ENCODE measurements at places on chromosomes 4 and X.

DNA sequence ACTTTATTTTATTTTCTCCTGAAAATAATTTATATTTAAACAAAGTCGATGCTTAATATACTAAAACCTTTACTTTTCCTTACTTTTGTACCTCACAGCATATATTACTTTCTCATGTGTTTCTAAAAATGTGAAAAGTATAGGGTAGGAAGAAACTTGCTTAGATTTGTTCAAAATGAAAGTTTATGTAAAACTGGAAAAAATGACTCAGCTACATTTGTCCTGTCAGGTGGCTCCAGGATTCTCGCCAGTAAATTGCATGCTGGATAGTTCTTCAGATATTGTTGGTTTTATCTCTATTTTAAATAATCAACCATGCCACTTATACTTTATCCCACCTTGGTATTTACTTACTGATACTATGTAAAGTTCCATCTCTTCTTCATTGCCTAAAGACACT is 159.2 kb upstream of the NDST4 start:
- no peak for DNase-seq

DNA sequence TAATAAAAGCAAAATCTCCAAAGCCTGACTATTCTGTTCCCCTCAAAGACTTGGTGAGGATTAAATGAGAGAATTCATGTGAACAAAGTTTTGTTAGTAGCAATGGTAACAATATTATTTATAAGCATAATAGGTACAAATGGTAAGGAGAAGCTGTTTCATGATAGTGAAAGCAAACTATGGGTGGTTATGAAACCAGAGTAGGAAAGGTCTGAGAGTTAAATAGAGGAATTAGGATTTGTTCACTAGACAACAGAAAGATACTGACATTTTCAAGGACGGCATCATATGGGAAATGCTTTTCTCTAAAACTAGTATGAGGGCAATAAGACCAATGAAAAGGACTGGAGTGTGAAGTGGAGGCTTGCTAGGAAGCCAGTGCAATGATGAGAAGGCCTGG is 128.6 kb upstream of the FTHL17 start:
- DNase-seq: no peak

DNA sequence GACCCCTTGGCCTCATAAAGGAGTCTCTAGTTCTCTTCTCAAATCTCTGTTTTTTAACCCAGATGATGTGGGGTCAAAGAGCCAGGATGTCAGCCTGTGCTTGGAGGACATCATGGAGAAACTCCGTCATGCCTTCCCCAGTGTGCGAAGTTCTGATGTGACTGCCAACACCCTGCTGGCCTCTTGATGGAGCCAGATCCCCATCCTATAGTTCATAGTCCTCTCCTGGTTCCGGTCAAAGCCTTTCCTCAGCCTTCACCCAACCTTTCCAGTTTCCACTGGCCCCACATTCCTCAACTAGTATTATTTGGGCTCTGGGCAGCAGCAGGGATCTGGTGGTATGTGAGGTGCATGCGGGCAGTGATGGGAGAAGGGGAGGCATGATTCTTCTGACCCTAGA is 30.7 kb downstream of the TAF7L start:
- DNase-seq: no peak

DNA sequence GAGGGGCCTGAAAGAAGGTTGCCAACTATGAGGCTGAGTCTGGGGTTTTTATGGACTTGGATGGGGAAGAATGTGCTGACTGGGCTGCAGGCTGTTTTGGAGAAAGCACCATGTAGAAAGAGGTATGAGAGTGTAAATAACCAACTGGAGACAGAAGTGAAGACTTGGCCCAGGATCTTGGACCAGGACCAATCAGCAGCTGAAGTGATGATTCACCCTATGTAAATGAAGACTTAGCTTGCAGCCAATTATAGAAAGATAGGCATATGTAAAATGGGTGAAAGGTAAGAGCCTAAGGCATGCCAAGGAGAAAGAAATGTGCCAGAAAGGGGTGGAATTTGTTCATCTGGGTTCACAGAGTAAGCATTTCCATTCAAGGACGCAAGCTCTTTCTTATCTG is 856.7 kb upstream of the PRKX start:
- no peak for DNase-seq

DNA sequence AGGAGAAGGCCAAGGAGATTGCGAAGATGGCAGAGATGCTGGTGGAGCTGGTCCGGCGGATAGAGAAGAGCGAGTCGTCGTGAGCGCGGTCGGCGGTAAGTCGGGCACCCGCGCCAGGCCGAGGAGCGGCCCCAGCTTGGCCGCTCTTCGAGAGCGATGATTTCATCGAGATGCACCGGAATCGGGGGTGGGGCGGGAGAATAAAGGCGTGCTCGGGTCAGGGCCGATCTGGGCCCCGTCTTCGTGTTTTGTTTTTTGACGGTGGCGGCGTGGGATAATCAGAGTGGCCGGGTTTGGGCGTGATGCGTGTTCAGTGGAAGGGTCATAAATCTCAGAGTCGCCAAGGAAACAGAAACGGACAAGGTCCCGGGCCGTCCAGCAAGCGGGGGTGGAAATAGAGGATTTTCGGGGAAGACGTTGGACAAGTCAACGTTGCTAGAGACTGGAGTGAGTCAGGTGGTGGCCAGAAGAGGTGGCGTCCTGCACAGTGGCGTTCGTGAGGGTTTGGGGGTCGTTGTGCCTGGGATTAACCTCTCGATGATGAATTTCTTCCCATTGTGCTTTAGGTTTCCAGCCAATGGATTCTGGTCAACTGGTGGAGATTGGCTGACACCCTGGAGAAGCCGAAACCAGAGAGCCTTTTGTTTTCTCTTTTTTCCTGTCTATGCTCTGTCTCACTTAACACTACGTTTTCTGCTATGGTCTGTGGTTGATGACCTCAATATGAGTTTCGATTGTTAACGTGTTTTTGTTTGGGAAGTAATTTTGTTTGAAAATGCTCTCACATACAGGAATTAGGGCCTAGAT is 882 bp downstream of the MRFAP1 start:
- no peak for DNase-seq

DNA sequence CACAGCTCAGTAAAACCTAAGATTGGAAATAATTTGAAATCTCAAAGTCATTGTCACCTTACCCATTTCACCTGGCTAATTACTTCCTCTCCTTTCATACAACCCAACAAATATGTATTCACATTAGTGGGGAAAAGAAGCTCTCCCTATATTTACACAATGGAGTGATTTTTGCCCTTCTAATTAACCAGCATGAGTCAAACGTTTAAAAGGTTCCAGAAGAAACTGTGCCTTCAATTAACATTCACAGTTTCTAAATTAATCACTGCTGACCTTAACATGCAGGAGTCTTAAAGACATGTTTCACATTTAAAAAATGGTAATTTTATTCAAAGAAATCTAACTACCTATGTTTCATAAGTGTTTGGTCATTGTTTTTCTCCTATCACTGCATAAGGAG is 254.6 kb downstream of the CBLL2 start:
- DNase-seq: no peak

DNA sequence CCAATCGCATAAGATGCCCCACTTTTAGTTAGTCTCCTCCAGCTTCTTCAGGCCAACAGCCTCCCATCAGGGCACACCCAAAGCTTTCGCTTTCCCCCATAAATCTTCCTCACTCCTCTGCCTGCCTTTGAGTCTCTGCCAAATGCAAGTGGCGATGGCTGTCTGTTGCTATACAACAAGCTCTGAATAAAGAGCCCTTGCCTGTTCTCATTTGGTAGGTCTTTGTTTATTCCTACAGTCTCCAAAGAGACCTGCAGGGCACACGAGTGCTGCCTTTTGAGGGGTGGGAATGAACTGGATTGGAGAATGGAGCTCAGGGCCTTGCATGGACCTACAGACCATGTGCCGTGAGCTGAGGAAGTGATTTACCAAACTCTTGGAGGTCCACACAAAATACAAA is 52.2 kb upstream of the SOD3 start:
- no peak for DNase-seq

DNA sequence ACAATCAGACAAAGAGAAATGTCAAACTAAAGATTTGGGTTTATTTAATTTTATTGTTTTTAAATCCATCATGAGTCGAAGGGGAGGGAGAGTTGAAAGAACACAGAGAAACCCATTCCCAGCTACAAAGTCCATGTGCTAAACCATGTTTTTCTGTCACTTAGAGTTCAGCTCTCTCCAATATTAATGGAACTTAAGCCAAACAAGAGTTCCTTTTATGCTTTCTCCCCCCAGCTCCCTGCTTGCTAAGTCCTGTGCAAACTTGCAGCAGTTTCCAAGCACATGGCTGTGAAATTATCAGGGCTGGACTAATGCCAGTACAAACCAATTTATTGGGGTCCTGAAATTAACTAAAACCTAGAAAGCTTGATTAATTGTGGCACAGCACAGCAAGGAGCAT is 9.7 kb upstream of the CHRDL1 start:
- DNase-seq: no peak

GRCh38 chrX:4830880-4831557 is 1117.6 kb upstream of the PRKX start:
- DNase-seq: no peak

GRCh38 chr4:186404562-186405134 is 138.7 kb downstream of the F11 start:
- no peak for DNase-seq

DNA sequence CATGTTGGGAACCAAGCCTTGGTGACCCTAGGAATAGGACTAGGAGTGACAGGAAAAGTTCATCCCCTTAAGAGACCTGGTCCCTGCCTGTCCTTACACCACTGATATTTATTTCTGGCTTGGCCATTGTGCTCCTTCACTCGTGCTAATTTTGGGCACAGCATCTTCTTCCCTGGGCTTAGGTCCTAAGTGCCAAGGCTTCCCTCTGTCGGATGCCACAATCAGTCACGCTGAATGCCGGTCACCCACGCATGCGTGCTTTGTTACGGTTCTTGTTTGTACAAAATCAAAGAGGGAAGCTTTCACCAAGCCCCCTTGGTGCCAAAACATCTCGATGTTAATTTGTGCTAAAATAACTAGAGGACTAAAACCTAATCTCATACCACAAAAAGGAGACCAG is 17.4 kb upstream of the MAP3K15 start:
- no peak for DNase-seq

DNA sequence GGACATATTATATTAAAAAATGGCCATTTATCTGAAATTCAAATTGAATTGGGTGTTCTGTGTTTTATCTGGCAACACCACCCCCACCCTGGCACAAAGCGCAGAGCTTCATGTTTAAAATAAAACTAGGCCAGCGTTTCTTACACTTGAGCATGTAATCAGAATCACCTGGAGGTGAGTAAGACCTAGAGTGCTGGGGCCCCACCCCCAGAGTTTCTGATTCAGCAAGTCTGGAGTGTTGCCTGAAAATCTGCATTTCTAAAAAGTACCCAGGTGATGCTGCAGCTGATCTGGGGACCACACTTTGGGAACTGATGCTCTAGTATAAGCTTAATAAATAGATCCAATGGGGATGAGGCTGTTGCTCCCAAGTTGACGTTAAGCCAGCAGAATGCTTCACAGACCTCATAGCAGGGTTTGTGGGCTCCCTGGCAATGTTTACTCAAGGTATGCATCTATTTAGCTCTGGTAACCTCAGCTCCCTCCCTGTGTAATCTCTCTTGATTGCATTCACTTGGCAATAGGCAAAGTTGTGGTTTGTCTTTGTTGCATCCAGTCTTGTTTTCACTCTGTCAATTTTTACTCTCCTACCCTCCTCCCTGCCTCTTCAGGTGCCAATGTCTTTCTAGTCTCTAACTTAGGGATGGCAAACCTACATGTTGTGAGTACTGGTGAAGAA is 99.8 kb upstream of the TEX13D start:
- DNase-seq: no peak

DNA sequence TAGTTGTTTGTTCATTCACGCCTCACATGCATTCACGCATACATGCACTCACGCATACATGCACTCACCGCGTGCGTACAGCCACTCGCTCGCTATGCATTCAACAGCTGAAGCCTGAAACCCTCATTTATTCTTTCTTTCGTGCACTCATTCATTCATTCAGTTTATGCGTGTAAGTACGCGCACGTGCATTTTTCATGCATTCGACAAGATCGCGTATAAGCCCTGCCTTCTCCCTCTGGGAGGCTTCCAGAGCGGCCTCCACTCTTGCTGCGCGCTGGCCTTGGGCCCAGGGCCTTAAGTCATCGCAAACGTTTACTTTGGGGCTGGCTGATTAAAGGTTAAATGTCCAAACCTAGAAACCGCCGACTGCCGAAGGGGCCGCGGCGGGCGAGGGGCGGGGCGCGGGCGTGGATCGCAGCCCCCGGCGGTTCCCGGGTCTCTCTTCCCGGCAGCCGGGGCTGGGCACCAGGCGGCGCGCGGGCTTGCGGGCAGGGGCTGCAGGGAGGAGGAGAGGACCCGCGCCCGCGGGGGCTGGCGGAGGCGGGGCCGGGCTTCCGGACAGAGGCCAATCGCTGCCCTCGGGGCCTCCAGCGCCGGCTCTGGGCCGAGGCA is at the start of gene GYG2:
GYG2 (plus strand) TSS at position 587 of the 615 bp plus-strand sequence. CDS start 1,259 bp downstream, outside the sequence.
- no peak for DNase-seq

DNA sequence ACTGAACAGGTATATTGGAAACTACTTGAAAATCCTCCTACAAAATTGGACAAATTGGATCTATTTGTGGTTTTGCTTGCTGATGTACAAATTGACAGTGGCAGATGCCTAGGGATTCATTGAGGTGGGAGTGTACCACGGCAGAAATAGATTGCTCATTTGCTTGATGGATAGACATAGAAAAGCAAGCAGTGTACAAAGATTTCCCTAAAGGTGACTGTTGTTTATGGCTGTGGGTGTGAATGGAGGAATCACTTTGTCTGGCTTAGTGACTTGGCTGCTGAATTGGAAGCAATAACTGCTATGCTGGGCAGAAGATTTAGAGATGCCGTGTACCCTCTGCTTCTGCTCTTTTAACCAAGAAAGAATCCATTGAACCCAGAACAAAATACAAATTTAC is 191.0 kb upstream of the GRID2 start:
- DNase-seq: no peak

DNA sequence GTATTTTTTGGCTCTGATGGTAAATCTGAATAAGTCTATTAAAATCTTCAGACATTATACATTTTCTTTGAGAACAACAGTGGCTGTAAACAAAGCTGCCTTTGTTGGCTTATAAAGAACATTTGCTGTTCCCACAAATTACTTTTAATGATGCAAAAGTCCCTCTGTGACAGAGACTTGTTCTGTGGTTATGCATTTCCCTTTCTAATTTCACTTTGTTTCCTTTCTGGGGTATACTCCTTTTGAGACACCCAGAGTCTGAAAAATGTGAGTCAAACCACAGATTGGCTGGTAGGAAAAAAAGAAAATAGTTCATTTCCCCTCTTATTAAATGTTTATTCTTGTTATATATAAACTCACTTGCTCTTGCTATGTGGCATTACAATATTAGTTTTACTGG is 402.4 kb downstream of the PACRGL start:
- no peak for DNase-seq

DNA sequence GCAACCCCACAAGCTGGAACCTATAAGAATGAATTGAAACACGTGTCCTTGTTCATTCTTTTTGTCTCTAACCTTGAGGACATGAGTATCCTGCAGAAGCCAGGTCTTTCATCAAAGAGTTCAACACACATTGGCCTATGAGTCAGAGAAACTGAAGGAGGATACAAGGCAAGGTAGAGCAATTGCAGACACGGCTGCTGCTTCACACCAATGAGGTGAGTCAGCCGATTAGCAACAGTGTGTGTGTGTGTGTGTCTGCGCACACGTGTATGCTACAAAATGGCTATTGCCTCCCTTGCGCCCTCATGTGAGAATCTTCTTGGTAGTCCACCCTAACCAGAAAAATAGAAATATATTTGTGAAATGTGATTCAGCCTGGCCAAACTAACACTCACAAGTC is 1477.7 kb upstream of the IGFBP7 start:
- DNase-seq: no peak

- DNase-seq: no peak
Observed at GRCh38 chrX:131025336-131025735, 32.8 kb upstream of the ARHGAP36 start.

GRCh38 chr4:124499261-124499660 is 213.3 kb downstream of the ANKRD50 start:
- no peak for DNase-seq

- DNase-seq: no peak
Observed at GRCh38 chr4:104365618-104366017, 129.1 kb downstream of the CXXC4 start.

All from urinary bladder (tissue), 4 donors.